ENCODE measurements at places on chromosomes 12 and 14.

DNA sequence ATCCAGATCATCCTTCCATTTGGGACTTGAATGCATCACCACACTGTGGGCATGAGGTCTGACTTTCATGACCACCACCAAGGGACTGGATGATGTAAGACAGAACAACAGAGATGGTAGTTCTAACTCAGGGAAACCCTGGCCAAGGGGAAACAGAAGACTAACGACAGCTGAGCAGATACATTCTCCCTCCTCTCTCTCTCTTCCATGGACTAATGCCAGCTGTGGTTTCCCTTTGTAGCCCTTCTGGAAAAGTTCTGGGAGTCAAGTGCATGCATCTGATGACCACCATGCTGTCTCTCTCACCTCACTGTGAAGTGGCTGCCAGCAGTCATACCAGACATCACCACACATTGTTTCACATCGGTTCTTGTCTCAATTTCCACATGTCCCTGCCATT is 3.4 kb downstream of the TAS2R30 start:
- no peak for DNase-seq

GRCh38 chr14:54804538-54805041 is 98.0 kb downstream of the GCH1 start:
- no peak for DNase-seq

DNA sequence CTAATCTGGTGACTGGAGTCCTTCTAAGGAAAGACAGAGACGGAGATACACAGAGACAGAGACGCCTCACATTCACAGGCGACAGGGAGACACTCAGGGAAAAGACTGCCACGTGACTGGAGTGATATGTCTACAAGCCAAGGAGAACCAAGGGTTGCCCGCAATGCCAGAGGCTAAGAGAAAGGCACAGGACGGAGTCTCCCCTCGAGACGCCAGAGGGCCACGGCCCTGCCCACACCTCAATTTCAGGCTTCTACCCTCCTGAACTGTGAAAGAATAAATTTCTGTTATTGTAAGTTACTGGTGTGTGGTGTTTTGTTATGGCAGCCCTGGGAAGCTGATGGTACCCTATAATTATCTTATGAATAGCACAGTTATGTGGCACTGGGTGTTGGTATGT is 11.6 kb upstream of the RAN start:
- DNase-seq = no peak

GRCh38 chr12:12722435-12723148 is 5.4 kb downstream of the CDKN1B start:
- DNase-seq = no peak

GRCh38 chr12:49636574-49636973 is 13.2 kb downstream of the PRPF40B start:
- no peak for DNase-seq

DNA sequence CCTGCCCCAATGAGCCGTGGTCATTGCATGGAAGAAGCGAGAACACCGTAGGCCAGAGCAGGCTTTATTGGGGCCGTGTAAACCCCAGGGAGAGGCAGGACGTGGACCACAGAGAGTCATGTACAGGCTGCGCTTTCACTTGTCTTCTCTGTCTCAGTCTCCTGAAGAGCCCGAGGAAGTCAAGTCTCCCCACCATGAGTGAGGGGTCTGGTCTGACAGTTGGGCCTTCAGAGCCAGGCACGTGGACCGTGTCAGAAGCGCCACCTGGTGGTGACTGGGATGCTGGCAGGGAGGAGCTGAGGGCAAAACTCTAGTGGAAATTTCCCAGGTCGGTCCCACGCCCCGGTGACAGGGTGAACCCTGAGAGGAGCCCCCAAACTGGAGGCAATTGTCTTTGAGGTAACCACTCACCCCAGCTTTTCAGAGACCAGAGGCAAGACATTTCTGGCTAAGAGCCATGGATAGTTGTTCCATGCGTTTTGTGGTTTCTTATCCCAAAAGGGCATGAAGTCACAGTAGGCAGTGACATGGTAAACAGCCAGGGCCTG is 17.4 kb downstream of the RPS6KL1 start:
- DNase-seq = peak; percentile 86

DNA sequence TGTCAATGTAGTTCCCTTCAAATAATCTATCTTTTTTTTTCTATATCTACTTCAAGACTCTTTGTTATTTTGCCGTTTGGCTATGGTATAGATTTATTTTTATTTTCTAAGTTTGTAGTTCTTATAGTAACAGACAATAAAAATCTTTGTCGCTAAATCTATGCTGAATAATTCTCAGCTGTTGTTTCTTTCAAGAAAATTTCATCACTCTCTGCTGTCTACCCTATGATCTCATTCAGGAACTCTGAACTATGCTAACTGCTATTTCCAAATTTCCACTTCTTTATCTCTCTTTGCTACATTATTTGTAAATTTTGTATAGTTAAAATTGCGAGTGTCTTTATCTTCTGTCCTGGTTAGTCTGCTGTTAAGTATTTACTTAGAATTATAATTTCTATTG is 353.6 kb downstream of the LRFN5 start:
- no peak for DNase-seq

All from CD4-positive, alpha-beta T cell treated with Interleukin-6 for 4 hours (primary cell).